ENCODE measurements at places on chromosomes 4 and X. TPM values are rescaled to one million over a fixed set of nuclear protein-coding genes. Genes with fewer than 3 reads are reported as not detected.

Gene MAGEE2
- 0.74 TPM for total RNA-seq

Gene SASH3
- total RNA-seq: 2.6 TPM

Gene P2RY8
- 0.26 TPM for total RNA-seq

Gene RS1
- total RNA-seq: not detected

DNA sequence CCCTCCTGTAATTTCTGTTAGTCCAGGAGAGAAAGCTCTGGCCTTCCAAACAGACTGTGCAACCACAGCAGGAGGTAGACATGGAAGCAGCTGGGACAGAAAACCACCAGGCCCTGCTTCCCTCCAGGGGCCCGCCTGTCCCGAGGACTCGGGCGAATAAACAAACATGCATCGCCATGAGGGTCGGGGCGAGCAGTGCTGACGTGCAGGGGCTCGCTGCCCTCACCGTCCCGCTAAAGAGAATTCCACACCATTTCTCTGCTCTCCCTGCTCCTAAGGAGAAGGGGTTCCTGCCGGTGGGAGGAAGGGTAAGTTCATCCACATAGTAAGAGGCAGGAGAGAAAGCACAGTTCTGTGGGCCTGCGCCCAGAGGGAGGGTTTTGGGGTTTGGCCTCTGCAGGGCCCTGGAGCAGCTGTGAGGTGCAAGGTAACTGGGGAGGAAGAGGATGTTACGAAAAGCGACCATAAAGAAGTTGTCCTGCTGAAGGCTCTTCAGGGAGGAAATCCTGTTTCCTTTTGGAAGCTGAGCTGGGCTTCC lies 54.9 kb downstream of the WFS1 start:
- DNase-seq: peak; percentile 2

DNA sequence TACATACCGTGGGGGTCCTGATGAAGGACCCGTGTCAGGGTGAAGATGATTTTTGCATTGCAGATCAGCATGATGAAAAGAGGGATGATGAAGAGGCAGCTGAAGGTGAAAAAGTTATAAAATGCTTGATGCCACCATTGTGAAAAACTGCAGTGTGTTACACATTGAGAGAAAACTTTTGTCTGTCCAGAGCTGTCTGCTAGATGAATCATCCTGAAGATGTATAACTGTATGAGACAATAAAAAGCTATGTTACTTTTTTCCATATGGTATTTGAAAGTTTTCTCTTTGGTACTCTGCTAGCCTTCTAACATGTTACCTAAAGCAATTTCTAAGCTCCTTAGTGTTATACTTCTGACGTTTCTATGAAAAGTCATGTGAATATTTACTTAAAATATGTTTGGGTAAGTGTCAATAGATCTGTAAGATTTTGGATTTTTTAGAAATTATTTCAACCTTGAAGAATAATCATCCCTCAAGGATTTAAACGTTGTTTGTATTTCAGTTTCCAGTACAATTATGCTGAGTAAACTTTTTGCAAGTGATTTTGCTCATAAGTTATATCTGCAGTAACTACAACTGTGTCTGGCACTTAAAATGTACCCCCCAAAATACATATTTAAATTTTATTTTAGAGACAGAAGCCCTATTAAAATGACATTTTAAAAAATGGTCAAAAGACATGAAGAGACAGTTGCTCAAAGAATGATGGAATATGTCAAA lies 9.5 kb downstream of the GNRHR start:
- DNase-seq: no peak

DNA sequence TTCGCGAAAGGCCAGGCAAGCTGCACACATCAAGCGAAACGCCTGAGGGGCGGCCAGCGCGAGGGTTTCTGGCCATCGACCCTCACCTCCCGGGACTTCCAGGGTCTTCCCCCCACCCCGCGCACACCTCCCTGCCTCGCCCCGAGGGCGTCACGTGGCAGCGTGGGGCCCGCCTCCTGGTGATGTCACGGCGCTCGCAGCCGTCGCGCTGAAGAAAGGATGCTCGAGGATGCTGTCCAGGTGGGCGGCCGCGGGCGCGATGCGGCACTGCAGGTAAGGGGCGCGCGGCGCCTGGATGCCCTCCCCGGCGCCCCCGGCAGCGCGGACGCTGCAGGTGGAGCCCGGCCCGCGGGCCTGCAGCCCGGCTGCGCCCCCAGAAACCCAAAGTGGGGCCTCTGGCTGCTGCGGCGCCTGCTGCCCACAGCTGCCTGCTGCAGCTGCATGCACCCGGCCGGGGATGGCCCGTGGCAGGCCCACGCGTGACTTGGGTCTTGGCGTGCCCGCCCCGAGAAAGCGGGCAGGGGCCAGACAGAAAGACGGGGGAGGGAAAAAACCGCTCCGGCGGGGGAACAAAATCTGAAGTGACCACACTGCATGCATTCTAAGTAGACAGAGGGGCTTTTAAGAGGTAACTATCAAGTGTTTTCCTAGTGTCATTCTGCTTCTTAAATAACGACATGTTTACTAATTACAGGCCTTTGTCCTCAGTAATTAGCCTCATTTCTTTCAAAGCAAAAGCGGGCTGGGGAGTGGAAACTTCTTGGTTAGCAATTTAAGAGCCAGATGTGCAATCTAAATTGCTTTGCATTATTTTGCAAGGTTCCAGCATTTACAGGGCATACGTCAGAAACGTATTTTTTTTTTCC lies 1.7 kb downstream of the CLCN4 start:
- no peak for DNase-seq

- no peak for DNase-seq
Observed at GRCh38 chr4:157984285-157984911, 188.4 kb downstream of the GASK1B start.

- no peak for DNase-seq
Observed at GRCh38 chr4:184959309-184959708, 59.0 kb upstream of the HELT start.

DNA sequence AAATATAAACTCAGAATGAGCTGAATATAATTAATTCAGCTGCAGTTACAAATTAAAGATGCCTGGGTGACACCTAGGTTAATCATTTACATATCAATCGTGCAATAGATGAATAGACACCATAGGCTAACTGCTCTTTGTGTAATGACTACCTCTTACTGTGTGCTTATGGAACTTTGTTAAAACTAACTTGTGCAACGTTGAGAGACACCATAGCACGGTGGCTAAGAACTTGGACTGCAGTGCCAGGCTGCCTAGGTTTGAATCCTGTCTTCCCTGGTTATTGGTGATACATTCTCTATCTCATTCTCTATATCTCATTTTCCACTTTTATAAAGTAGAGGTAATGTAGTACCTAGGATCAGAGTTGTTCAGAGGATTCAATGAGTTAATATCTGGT lies 46.9 kb downstream of the SMAD1 start:
- DNase-seq: no peak

DNA sequence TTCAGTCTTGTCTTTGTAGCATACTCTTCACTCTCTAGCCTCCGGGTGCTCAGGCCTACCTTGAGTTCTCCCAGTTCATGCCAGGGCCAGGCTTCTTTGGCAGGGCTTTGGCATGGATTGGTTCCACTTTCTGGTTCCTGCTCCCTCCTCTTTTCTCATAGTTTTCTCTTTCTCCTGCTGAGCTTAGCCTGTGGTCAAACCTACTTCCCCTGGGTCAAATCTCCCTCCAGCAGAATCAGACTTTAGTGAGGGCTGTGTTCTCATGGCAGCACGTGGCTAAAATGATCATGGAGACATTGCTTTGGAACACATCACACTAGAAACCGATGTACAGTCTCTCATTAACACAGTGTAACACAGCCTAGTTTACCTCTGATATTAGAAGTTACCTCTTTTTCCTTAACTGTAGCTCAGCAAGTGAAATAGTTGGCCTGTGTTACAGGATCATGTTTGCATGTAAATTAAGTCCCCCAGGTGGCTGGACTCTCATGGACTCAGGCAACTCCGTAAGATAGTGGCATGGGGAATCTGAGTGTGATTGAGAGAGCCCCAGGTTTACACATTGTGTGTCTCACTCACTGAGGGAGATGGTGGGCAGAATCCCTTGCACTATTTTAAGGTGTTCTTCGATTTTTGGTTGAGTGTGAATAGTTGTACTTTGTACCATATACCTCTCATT lies 13.3 kb downstream of the RAB9A start:
- no peak for DNase-seq

DNA sequence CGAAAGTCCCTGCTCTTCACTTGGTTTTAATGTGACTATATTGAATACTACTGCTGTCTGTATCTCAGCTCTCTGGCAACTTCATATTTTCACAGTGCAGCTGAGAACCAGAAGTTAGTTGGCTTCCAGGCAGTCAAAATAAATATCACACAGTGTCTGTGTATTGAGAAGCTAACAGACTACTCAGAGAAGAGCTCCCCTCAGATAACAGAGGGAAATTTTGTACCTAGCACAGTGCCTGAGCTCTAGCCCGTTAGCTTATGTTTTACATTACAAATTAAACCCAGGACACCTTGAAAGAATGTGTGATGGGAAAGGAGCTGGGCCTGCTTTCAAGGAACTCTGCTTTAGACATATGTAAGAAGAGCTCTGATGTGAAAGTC lies 22.7 kb downstream of the JADE1 start:
- no peak for DNase-seq

- DNase-seq: no peak
Observed at GRCh38 chrX:118545510-118545909, 49.9 kb downstream of the DOCK11 start.

DNA sequence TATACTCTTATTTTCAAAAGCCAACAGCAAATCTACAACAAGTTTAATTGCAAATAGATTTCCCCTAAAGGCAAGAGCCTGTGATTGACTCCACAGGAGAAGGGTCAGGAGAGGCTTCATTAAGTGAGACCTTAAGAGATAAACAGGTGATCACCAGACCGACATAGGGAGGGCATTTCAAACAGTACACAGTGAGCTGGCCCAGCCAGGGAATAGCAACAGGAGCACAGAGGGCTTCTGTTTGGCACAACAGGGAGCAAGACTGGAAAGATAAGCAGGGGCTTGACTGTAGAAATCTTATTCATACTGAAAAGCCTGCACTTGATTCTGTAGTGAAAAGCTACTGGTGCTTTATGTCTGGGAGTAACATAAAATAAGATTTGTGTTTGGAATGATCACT lies 3.9 kb downstream of the RUFY3 start:
- no peak for DNase-seq

DNA sequence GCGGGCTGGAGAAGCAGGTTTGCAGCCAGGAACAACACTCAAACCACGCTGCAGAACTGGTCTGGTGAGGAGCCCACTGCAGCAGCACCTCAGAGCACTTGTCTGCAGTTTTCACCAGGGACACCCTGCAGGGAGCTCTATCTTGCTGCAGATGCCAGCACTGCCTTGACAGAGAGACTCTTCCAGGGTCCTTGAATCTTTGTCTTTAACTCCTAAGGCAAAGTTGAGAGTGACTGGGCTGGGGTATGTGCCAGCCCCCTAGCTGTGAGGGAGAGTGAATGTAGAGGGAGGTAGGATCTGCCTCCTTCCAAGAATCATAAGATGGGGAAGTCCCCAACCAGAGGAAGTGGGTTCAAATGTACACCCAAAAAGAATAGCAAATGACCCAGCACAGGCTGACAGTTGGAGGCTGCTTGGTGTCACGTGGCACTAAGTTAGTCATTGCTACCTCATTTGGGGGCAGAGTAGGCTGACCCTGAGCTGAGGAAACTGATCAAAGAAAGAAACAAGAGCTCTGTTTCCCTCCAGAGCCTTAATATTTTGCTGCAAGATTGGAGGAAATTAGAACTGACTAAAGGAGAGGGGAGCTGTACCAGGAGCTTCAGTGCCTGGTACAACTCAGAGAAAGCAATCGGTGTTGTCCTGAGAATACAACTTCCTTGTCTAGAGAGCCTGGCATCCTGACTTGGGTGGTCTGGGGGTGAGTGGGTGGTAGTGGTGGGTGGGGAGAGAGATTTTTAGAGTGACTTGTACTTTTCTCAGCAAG lies 28.2 kb upstream of the HUWE1 start:
- no peak for DNase-seq

DNA sequence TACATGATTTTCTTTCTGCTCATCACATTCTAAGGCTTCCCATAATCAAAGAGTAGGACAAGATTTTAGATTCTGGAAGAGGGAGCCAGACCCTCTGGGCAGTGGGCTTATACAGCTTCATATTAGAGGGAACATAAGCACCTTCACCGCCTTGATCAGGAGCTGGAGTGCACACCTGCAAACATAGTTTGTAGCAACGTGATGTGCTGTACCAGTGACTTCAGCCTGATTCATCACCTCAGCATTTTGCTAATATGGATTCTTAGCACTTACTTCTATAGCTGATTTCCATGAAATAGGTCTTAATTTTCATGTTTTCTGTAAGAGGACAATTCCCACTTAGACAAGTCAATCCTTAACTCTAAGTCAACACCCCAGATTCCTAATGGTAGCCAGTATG lies 36.7 kb downstream of the PCDH18 start:
- no peak for DNase-seq

DNA sequence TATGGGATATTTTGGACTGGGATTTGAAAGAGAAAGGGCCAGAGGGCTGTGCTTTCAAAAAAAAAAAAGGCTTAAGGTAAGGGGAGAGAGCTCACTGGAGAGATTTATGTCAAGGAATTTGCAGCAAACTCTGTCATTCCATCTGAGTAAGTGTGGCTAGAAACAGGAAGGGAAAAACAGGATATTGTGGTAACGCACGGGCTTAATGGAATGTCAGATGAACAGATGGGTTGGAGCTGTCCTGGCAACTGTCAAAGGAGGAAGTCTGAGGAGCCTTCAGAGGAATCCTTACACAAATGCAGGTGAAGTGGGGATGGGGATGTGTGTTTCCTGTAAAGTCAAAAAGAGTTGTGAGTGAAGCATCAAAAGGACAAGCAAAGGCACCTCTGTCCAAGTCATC lies 15.1 kb upstream of the NKX3-2 start:
- no peak for DNase-seq

- no peak for DNase-seq
Observed at GRCh38 chr4:154084864-154085263, 296.0 kb upstream of the SFRP2 start.

GRCh38 chrX:38055170-38055847 lies 49.0 kb downstream of the SYTL5 start:
- no peak for DNase-seq

DNA sequence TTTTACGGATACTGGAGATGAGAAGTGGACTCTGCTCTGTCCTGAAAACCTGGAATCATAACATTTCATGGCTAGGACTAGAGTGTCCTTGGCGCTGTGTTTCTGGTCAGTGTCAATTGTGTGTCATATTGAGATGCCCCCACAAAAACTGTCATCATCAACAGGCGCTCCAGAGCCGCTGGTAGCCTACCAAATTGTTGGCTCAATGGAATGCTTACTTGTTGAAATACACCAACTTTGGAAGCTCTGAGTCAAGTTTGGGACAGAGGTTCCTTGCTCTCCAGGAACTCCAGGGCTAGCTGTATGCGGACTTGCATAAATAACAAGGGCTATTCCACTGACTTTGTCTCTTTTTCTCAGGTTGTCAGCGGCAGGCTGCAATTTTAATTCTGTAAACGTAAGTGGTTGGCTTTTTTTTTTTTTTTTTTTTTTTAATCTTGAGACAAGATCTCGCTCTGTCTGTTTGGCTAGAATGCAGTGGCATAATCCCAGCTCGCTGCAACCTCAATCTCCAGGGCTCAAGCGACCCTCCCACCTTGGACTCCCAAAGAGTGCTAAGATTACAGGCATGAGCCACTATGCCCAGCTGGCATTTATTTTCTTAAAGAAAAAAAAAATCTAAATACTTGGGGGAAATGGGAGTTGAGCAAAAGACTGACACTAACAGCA lies 871 bp upstream of the HPGD start:
- no peak for DNase-seq
